ENCODE measurements at places on chromosomes 2 and 18.

GRCh38 chr2:214057986-214058385, 352.9 kb upstream of the VWC2L start:
- no peak for DNase-seq

DNA sequence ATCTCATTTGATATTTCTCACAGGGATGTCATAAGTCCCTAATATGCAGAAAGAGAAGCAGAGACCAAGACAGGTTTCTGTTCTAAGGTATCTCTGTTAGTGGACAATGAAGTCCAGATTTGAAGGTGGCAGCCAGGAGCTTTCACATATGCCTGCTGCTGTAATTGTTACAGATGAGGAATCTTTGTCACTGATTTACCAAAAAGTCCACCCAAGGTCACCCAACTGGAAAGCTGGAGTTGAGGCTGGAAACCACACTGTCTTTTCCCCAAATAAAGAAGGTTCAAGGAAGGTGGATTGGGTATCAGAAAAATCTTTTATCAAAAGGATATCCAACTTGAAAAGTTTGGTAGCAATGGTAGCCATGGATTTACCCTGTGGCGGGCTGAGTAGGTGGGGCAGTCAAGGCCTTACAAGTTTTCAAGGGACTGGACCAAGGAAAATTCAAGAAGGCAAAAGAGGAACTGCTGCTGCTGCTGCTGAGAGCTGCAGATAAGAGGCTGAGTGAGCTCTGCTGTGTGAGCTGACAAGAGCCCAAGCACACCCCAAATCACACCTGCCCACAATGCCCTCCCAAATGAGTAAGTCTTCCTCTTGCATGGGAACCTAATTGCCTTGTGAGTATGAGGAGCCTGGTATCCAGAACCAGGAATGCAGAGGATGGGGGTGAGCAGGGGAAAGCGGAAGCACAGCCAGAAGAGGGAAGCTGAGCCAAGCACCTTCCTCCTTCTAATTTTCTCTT, 241.2 kb downstream of the ANAPC1 start:
- no peak for DNase-seq

DNA sequence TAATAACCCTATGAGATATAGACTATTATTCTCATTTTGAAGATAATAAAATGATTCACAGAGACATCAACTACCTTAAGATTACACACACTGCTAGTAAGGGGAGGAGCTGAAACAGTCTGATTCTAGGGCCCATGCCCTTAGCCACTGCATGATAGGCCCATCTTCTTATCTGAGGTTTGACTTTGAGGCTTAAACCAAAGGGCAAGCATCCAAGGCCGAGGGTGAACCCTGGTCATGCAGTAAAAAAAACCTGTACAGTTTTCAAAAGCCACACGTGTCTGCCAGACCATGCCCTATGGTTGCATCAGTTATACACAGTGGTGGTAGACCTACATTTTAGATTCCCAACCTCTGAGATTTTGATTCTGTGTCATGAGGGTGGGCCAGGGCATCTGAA, 44.8 kb downstream of the POLE4 start:
- no peak for DNase-seq

DNA sequence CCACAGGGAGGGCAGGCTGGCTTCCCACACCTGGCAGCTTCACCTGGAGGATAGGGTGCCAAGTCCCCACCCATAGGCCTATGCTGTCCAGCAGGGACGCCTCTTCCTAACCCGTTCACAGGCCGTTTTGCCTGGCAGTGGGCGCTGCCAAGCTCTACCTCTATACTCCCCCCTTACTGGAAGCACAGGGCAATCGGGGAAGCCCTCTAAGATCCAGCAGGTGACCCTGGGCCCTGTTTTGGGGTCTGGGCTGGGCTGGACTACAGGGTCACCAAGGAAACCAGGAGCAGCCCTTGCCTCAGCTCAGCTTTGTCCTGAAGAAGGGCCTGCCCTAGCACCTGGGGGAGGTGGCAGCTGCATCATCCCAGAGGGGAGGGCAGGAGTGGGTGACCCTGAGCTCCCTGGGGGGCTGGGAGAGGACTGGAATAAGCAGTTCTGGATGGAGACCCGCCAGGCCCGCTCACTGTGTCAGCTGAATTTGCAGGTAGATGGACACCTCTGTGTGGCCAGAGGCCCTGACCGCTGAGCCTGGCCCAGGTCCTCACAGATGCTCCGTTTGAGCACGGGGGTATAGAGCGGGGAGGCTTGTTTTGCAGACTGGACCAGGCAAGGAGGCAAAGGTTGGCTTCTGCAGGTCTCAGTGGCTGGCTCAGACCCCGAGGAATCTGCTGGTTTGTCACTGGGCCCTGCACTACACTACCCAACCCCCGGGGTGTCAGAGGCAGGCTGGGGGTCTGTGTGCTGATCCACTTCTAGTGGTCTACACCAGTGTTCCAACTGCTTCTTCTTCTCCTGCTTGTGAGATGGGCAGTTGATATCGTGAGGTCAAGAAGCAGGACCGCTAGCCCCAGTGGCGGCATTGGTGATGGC, 163.1 kb downstream of the ASB1 start:
- DNase-seq, result no peak

DNA sequence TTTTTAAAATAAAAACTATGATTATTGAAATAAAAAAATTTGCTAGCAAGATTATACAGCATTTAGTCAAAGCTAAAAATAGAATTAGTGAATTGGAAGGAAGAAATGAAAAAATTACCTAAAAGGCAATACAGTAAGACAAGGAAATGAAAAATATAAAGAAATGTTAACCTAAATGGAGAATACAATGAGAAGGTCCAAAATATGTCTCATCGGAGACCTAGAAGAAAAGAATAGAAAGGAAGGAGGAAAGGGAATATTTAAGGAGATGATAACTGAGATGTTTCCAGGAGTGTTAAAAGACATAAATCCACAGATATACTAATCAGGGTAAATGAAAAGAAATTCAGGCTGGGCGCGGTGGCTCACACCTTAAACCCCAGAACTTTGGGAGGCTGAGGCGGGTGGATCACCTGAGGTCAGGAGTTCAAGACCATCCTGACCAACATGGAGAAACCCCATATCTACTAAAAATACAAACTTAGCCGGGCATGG, 78.9 kb downstream of the AFF3 start:
- no peak for DNase-seq

DNA sequence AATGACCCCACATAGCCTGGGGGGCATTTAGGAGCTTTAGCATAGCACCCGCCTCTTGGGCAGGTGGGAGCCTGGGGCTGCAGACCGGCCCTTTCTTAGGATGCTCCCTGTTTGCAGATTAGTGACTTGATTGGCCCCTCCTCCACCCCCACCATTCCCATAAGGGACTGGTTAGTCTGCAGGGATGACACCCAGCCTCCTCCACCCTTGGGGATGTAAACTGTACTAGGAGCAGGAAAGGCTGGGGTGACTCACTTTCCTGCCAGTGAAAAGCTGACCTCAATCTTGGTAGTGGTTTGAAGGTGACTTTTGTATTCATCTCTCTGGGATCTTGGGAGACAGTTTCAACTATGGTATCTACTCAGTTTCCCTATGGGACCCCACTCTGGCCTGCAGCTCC, 24.2 kb downstream of the CTIF start:
- no peak for DNase-seq

GRCh38 chr2:165248238-165248637, 9.0 kb downstream of the SCN2A start:
- no peak for DNase-seq

- no peak for DNase-seq
Measured at GRCh38 chr2:139769633-139770032, 989.4 kb upstream of the NXPH2 start.

DNA sequence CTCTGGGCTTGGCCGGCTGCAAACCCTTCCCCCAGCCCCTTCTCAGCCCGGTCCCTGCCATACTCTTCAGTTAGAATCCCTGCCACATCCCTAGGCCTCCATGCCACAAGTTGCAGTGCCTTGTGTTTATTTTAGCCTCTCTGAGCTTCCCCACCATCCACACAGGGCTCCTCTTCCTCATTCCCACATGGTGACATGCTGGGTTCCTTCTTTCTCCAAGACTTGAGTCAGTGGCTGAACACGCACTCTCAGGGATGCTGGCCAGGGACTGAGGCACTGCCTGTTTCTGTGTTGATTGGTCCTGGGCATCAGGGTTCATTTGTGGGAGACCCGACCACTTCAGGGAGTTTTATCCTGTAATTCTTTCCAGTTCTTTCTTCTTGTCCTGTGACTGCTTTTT, 56.3 kb downstream of the KCNS3 start:
- DNase-seq, result no peak

GRCh38 chr2:6423944-6424343, 441.8 kb downstream of the CMPK2 start:
- DNase-seq, result no peak

GRCh38 chr18:292271-292670, 24.4 kb upstream of the THOC1 start:
- no peak for DNase-seq

GRCh38 chr2:69789772-69790600, 39.5 kb upstream of the GMCL1 start:
- DNase-seq, result no peak

DNA sequence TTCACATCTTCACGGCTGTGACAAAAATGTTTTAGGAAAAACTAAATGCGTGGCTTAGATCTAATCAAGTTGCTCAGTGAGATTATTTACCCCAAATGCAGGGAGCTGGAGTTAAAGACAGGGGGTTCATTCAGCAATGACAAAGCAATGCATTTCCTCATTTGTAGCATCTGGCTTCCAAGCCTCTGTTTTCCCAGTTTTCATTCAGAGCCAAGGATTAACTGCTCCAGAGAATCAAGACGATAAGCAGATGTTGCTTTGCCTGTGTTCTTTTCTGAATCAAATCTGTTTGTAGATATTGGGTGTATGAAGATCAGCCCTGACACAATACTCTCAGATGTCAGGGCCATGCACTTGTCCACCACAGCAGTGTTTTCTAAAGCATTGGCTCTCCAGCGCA, 147.4 kb upstream of the SIX2 start:
- no peak for DNase-seq

DNA sequence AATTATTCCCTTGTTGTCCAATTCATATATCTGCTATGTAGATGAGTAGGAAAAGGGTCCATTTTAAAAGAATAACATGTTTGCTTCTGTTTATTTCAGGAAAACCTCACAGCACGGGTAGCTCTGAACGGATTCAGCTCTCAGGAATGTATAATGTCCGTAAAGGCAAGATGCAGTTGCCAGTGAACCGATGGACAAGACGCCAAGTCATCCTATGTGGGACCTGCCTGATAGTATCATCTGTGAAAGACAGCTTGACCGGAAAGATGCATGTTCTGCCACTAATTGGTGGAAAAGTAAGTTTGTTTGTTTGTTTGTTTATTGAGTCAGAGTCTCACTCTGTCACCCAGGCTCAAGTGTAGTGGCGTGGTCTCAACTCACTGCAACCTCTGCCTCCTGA, 114.6 kb downstream of the PHLPP1 start:
- DNase-seq, result no peak

GRCh38 chr2:10513201-10513600, 65.1 kb upstream of the ODC1 start:
- DNase-seq, result no peak

All from NCI-H748 treated with DMSO at 0.1 percent for 48 hours (cell line).